ELF-1 (cell line): ENCODE measurements at places on chromosomes 1 and 21.

DNA sequence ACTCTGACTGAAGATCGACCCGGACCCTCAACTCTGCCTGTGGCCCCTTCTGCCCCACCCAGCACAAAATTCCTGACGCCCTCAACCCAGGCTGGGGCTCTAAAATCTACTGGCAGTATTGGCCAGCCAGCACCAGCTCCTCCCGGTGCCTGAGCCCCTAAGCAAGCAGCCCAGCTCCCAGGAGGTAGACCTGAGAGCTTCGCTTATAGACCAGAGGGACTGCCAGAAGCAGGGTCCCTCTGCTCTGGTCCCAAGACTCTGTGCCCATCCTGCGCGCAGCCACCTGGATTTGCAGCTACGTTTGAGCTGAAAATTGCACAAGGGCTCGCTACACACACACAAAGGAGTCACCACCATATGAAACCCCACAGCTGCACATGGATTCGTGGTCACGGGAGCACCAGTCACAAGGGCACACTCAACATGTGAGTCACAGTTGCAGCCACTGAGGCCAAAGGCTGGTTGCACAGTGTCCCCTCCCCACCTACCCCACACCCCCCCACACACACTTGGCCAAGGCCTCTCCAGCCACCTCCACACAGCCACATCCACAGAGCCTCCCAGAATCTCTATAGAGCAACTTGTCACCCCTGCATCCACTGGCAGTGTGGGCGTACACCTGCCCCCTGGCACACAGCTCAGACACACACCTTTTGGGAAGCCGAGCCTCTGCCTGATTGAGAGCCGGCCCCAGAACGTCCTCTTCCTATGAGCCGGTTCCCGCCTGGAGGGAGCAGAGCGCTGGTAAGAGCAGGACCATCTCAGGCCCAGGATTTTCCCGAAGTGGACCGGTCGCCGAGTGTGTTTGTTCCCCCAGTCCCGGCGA is 1.1 kb upstream of the DMBX1 start:
- DNase-seq = no peak

DNA sequence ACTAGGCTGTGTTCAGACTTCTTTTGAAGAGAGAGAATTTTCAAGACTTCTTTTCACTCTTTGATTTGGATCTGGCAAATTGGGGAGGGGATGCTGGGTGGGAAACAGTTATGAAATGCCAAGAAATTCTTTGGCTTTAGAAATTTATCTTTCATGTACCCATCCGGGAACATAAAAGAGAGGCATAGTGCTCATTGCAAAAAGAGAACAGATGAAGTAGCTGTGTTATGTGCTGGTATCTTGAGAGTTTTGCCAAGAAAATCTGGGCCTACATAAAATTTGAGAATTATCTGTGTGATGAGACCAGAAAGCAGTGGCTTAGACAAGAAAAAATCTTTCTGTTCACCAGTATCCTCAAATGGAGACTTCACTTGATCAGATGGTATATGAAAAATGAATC is 4.3 kb downstream of the TMEM167B start:
- DNase-seq = no peak

DNA sequence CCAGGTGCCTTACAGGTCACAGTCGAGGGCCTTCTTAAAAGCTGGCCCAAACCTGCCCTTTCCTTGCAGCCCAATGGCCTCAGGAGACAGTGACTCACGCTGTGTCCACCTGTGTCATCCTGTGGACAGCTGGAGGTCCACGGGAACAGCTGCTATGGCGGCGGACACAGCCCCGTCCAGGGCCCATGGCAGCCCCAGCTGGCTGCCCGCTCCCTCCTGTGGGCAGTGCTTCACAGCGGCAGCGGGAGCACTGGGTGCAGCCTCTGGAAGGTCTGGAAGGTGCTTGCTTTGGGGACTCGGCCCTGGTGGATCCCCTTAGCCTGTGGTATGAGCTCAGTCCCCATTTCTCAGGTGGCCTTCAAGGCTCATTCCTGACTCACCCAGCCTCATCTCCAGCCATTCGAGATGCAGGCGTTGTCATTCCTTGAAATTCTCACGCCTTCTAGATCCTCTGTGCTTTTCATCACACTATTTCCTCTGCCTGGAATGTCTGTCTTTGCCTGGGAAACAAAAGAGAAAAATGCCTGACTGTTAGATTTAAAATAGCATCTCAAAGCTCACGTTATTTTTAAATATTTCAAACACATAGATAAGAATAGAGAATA is 86.8 kb downstream of the KIF26B start:
- no peak for DNase-seq

DNA sequence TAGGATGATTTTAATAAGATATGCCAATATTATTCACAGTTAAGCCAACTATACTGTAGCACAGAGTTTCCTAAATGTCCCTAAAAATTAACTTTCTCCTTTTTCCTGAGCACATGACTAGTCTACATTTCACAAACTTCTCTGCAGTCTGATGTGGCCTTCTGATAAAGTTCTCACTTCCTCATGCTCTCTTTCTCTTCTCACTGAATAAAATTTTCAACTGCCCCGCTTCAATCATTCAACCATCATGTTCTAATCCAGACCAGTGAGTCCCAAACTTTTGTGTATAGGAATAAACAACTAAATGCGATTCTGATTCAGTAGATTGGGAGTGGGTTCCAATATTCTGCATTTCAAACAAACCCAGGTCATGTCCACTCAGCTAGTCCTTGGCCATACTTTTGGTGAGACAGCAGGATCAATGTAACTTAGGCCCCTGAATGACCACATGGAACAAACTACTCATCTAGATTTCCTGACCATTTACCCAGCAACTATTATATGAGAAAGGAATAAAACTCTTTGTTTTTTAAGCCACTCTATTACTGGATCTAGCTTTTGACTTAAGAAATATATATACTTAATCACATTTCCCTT is 20.1 kb downstream of the TUT4 start:
- no peak for DNase-seq

DNA sequence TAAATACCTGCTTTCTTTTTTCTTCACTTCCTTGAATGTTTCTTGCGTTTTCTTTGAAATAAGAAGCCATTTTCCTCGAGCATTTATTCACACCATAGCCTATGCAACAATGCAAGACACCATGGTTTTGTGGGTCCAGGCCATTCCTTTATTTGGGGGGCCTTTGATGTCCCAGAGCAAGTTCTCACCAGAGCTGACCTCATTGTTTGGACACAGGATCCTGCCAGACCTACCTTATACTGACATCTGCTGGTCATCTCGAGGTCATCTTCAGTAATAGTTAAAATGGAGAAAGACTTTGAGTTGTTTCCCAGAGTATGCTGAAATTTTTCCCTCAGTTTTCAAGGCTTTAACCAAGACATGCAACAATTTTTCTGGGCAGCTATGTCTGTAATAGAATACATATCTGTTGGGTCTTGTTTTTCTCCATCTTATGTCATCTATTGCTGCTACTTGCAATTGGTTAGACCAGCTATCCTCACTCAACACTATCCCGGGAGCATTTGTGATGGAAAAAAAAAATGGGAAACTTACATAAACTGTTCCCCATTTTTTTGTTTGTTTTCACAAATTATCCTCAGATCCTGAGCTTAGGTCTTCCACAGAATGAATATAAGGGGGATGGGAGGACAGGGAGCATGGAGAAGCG is 34.0 kb upstream of the BACE2 start:
- peak; percentile 24 for DNase-seq

DNA sequence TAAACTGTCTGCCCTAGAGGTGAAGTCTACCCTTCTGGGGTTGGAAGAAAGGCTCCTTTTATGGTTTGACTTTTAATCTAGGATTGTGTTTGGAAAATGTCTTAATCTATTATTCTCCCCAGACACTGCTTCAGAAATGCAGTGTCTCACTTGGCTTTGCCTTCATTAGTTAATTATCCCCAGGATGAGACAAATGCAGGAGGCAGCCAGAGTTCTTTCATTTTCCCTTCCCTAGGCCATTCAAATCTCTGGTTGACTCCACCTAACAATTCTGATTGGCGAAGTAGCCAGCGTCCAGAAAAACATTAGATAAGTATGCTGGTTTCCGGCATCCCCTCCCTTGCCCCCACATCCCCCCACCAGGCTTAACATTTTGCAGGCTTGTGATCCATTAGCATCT is 325.8 kb upstream of the PBX1 start:
- no peak for DNase-seq

DNA sequence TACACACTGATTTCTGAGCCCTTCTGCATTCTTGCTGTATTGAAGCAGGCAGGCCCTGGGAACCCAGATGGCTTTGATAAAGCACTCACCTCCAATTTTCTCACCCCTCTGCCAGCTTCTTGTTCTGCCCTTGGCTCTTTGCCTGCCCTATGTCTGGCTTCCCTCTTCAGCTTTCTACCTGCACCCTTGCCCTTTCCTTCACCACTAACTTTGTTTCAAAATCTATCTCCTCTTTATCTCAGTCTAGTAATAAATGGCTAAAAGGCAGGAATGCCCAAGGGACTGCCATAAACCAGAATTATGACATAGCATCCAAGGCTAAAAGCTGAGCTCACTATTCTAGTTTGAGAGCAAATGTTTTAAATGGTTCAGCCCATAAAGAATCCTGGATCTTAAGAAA is 178.7 kb downstream of the TNR start:
- no peak for DNase-seq

GRCh38 chr1:6121021-6121421 is 59.1 kb downstream of the CHD5 start:
- no peak for DNase-seq

- DNase-seq = no peak
Measured at GRCh38 chr1:91784191-91784590, 101.8 kb downstream of the TGFBR3 start.

- peak; percentile 96 for DNase-seq
Measured at GRCh38 chr1:196608390-196609369, at the start of gene KCNT2. TSS of gene KCNT2 (minus strand) at chr1:196608440. CDS start at chr1:196608309, 131 bp downstream.

- DNase-seq = no peak
Measured at GRCh38 chr1:197464044-197464443, 196.0 kb downstream of the CRB1 start.

DNA sequence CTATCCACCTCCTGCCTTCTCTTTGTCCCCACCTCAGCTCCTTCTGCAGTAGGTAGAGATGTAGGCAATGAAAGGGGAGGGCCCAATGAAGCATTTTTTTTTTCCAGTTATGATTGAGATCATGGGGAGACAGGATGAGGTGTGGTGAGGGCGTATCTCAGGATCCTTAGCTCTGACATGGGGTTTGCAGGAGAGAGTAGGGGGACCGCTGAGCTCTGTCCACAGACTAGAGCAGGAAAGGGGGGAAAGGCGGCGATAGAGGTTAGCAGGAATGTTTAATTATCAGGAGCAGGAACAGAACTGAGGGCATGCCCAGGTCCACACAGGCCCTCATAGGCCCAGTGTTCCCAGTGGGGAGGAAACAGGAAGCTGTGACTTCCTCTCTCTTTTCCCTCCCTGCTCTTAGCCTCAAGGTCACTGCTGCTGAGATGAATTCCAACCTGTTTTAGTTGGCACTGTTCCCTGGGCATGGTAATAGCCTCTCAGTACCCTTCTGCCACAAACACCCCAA is 901 bp upstream of the RXFP4 start:
- no peak for DNase-seq

- peak; percentile 85 for DNase-seq
Measured at GRCh38 chr1:231040800-231041718, 1.0 kb upstream of the FAM89A start.

DNA sequence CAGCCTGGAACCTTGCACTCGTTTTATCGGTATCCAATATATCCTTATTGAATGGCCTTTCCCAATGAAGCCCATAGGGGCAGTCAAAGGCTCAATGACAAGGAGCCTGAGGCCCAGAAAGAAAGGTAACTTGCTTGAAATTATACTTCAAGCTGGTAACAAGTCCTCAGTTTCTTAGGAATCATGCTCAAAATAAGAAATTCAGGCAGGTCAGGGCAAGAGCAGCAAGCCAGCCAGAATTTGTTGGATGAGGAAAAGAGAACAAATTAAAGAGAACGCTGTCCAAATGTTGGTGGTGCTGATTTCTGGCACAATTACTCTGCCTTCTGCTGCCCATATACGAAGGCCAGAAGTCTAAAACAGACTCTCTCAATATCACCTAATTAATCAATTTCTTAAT is 77.6 kb downstream of the DDX20 start:
- peak; percentile 30 for DNase-seq

- DNase-seq = no peak
Measured at GRCh38 chr1:174892016-174892415, 107.7 kb upstream of the CACYBP start.
